ENCODE measurements at places on chromosomes 3 and 15. TPM values are rescaled to one million over a fixed set of nuclear protein-coding genes. Genes with fewer than 3 reads are reported as not detected.

GRCh38 chr15:63379492-63380150 is 2.0 kb downstream of the CA12 start:
- DNase-seq, result no peak

Gene IGDCC3
- total RNA-seq, result not detected

- no peak for DNase-seq
Observed at GRCh38 chr3:186640473-186640818, 247 bp downstream of the FETUB start.

DNA sequence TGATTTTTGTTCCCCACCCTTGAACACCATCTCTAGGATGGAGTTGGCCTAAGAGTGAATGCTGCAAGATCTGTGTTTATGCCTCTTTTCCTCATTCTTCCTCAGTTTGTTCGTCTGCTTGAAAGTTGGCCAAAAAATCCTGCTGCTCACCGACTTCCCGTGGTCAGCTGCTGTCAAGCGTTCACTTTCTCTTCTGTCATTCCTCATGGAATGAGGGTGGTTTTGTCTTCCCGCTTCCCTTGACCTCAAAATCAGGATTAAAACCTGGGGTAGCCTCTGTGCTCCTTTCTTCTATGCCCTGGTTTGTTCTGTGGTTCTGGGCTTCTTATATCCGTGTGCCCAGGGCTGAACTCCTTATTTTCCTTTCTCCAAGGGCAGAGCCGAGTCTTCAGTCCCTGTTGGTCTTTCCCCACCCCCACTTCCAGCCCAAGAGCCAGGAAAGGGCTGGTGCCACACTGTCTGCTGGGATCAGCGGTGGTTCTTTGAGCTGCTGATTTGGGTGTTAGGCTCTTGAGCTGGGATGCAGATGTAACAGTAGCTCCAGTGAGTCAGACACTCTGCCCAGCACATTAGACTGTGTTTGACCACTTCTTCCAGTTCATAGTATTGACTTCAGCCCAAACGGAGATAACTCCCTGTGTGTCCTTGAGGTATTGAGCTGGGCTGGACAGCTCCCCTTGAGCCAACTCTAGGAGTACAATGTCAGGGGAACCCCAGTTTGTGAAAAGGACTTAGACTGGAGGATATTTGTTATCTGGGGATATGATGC is 2.3 kb downstream of the SERF2 start:
- peak; percentile 54 for DNase-seq

Gene FBXW12
- not detected for total RNA-seq

DNA sequence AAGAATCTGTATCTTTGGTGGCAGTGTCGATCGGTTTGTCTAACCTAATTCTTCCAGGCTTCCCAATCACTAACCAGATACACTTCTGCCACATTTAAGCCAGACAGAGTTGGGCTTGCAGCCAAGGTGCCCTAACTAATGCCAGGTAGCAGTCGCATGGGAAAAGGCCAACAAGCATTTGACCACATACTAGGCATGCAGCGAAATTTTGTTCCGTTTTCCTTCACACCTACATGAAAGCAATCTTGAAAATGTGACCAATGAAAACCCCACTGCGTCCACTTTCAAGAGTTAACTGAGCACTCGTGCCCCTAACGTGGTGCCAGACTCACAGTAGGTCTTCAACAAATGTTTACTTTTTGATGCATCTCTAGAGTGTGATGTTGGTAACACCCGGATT is 192.2 kb upstream of the TPM1 start:
- DNase-seq, result no peak

GRCh38 chr3:195595785-195596531 is 12.2 kb upstream of the APOD start:
- no peak for DNase-seq

GRCh38 chr15:65870889-65871533 is 1.7 kb downstream of the RAB11A start:
- DNase-seq, result peak; percentile 74
